ENCODE measurements at places on chromosomes 4 and X. TPM values are rescaled to one million over a fixed set of nuclear protein-coding genes. Genes with fewer than 3 reads are reported as not detected.

Gene TLR10
- not detected for total RNA-seq

Gene ATP1B4
- total RNA-seq, result not detected

GRCh38 chr4:4203688-4204400 is 22.9 kb downstream of the OTOP1 start:
- H3K4me3 ChIP-seq, result no peak overlapping the region
- H3K27me3 ChIP-seq, result no peaks in the 10 kb centered on the region
- no peak for DNase-seq
- H3K4me1 ChIP-seq, result no peaks in the 10 kb centered on the region

- H3K27ac ChIP-seq, result no peak overlapping the region
- DNase-seq, result no peak
- no peaks in the 10 kb centered on the region for H3K4me1 ChIP-seq
- H3K27me3 ChIP-seq, result no peaks in the 10 kb centered on the region
- peaks cover 5% of the 10 kb centered on the region for H3K36me3 ChIP-seq
- no peak overlapping the region for H3K4me3 ChIP-seq
Measured at GRCh38 chr4:37634180-37634579, 52.0 kb downstream of the RELL1 start.
